CD8-positive, alpha-beta memory T cell (primary cell): ENCODE measurements at places on chromosomes 12 and 14. TPM values are rescaled to one million over a fixed set of nuclear protein-coding genes. Genes with fewer than 3 reads are reported as not detected.
A peak's percentile ranks its signal among the peaks of the same experiment; 100 is the strongest.

DNA sequence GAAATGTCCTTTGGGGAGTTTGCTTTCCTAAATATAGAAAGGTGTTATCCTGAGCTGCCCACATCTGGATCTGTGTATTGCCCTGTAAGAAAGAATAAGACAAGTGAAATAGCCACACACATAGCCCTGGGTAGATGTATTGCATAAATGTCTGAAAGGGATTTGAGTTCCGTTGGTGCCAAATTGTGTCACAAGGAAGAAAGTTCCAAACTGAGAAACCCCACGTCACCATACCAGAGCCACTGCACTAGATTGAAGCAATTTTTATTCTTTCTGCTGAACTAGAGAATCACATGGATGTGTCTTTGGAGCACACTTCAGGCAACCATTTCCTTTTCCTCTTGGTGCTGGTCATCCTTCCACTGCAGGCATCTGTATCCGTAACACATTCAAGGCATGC is 5.0 kb downstream of the RNASE9 start:
- H3K27me3 ChIP-seq: no peaks in the 10 kb centered on the region
- no peak for DNase-seq
- no peak overlapping the region for H3K27ac ChIP-seq
- no peaks in the 10 kb centered on the region for H3K4me1 ChIP-seq
- no peaks in the 10 kb centered on the region for H3K36me3 ChIP-seq

DNA sequence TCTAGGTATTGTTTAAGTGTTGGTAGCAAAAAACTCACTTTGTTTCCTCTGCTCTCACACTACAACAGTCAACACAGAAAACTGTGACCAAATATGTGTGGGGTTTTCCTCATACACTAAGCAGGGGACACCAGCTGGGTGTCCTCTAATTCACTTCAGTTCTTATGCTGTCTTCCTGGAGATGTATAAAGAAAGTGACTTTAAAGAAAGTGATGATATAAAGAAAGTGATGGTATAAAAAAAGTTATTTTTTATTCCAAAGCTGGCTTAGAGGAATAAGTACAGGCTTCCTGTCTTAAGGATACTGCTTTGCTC is 31.4 kb downstream of the TDP1 start:
- H3K4me3 ChIP-seq: no peak overlapping the region
- DNase-seq: no peak
- H3K36me3 ChIP-seq: peaks cover 27% of the 10 kb centered on the region
- H3K27me3 ChIP-seq: no peaks in the 10 kb centered on the region

- no peak overlapping the region for H3K4me3 ChIP-seq
- no peaks in the 10 kb centered on the region for H3K27me3 ChIP-seq
- no peak for DNase-seq
- no peak overlapping the region for H3K27ac ChIP-seq
Observed at GRCh38 chr14:94539181-94539580, 22.1 kb upstream of the SERPINA4 start.

- H3K27ac ChIP-seq: no peak overlapping the region
- H3K4me1 ChIP-seq: no peaks in the 10 kb centered on the region
- H3K36me3 ChIP-seq: no peaks in the 10 kb centered on the region
- no peak for DNase-seq
- H3K4me3 ChIP-seq: no peak overlapping the region
Observed at GRCh38 chr14:26218861-26219260, 379.0 kb downstream of the NOVA1 start.

GRCh38 chr12:46343118-46343852 is 29.3 kb downstream of the SLC38A2 start:
- DNase-seq: no peak
- no peaks in the 10 kb centered on the region for H3K27me3 ChIP-seq
- no peak overlapping the region for H3K4me3 ChIP-seq
- H3K4me1 ChIP-seq: no peaks in the 10 kb centered on the region

DNA sequence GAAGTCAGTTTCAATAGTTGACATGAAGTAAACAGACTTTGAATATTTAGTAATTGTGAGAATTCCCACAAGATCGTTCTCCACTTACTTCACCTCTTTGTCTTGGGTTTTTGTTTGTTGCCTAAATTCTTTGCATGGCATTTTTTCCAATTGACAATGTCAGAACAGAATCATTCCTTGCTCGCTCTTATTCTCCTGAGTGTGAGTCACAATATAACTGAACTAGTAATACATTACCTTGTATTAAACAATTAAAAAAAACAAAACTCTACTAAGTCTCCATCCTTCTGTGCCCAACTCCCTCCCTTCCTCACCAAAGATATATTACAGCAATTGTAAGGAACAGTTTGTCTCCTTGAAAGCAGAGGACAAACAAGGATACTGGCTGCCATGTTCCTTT is 638.8 kb upstream of the NOVA1 start:
- no peaks in the 10 kb centered on the region for H3K4me1 ChIP-seq
- no peaks in the 10 kb centered on the region for H3K27me3 ChIP-seq
- H3K27ac ChIP-seq: no peak overlapping the region
- DNase-seq: no peak
- no peaks in the 10 kb centered on the region for H3K36me3 ChIP-seq

- no peaks in the 10 kb centered on the region for H3K36me3 ChIP-seq
- H3K27ac ChIP-seq: no peak overlapping the region
- no peaks in the 10 kb centered on the region for H3K4me1 ChIP-seq
- no peak for DNase-seq
- peaks cover 3% of the 10 kb centered on the region for H3K27me3 ChIP-seq
Observed at GRCh38 chr14:36553656-36554260, 28.7 kb downstream of the NKX2-8 start.

- no peaks in the 10 kb centered on the region for H3K36me3 ChIP-seq
- H3K27me3 ChIP-seq: no peaks in the 10 kb centered on the region
- DNase-seq: no peak
- no peaks in the 10 kb centered on the region for H3K4me1 ChIP-seq
- H3K27ac ChIP-seq: no peak overlapping the region
Observed at GRCh38 chr12:50580436-50580835, 75.7 kb downstream of the DIP2B start.

DNA sequence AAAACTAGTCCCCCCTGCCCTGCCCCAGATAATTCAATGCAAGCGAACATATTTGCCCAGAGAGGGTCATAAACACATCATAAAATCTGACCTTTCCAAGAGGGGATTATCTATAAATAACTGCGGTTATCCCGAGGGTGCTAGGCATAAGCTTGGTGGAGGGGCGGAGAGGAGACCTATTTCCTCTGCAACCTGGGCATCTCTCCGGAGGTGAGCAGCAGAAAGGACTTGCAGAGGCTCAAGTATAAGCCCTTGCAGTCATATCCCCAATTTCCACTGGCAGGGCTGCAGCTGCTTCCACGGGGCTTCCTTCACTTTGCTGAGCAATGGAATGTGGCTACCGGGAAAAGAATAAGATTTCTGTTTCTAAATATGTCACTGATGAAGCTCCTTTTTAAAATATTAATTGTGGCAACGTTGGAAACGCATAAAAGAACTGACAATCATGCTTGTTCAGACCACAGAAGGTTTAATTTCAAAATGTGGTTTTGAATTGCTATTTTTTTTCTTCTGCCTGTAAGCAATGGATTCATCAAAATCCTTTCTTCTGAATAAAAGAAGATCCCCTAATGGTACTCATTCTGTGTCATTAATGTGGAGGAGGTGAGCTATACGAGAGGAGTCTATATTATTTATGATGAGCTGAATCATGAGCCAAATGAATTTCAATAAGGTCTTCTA is 268.9 kb upstream of the ATP2B1 start:
- H3K4me1 ChIP-seq: no peaks in the 10 kb centered on the region
- no peaks in the 10 kb centered on the region for H3K36me3 ChIP-seq
- no peaks in the 10 kb centered on the region for H3K27me3 ChIP-seq

- no peaks in the 10 kb centered on the region for H3K27me3 ChIP-seq
- peak; percentile 76 for DNase-seq
- H3K36me3 ChIP-seq: no peaks in the 10 kb centered on the region
- H3K4me3 ChIP-seq: peak overlapping the region; percentile 72
- peak overlapping the region; percentile 98 for H3K27ac ChIP-seq
Observed at GRCh38 chr14:34873589-34874385, 1.4 kb downstream of the BAZ1A start.

GRCh38 chr12:2083008-2083407 is 30.2 kb downstream of the CACNA1C start:
- no peaks in the 10 kb centered on the region for H3K4me1 ChIP-seq
- no peak overlapping the region for H3K4me3 ChIP-seq
- no peaks in the 10 kb centered on the region for H3K36me3 ChIP-seq
- no peak overlapping the region for H3K27ac ChIP-seq

GRCh38 chr14:20294636-20295035 is 11.1 kb downstream of the TTC5 start:
- no peak for DNase-seq
- H3K4me3 ChIP-seq: no peak overlapping the region
- H3K36me3 ChIP-seq: peaks cover 48% of the 10 kb centered on the region
- no peak overlapping the region for H3K27ac ChIP-seq
- H3K27me3 ChIP-seq: no peaks in the 10 kb centered on the region

DNA sequence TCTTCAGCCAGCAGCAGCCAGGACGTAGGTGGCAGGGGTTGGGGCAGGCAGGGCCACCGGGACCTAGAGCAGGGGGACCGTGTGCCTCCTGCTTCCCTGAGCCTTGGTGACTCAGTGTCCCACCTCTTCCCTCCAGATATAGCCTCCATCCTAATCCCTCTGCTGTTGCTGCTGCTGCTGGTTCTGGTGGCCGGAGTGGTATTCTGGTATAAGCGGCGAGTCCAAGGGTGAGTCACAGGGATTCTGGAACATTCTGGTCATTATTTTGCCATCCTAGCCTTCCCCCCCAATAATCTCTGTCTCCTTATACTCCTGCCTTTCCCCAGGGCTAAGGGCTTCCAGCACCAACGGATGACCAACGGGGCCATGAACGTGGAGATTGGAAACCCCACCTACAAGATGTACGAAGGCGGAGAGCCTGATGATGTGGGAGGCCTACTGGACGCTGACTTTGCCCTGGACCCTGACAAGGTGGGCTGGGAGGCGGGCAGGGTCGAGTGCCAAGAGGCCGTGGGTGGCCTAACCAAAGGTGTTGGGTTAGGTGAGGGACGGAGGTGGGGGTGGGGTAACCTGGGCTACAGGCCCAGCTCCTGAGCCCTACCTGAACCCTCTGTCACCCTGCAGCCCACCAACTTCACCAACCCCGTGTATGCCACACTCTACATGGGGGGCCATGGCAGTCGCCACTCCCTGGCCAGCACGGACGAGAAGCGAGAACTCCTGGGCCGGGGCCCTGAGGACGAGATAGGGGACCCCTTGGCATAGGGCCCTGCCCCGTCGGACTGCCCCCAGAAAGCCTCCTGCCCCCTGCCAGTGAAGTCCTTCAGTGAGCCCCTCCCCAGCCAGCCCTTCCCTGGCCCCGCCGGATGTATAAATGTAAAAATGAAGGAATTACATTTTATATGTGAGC is 4.5 kb upstream of the NXPH4 start:
- no peak overlapping the region for H3K4me3 ChIP-seq
- peaks cover 28% of the 10 kb centered on the region for H3K4me1 ChIP-seq
- DNase-seq: no peak
- H3K36me3 ChIP-seq: no peaks in the 10 kb centered on the region

DNA sequence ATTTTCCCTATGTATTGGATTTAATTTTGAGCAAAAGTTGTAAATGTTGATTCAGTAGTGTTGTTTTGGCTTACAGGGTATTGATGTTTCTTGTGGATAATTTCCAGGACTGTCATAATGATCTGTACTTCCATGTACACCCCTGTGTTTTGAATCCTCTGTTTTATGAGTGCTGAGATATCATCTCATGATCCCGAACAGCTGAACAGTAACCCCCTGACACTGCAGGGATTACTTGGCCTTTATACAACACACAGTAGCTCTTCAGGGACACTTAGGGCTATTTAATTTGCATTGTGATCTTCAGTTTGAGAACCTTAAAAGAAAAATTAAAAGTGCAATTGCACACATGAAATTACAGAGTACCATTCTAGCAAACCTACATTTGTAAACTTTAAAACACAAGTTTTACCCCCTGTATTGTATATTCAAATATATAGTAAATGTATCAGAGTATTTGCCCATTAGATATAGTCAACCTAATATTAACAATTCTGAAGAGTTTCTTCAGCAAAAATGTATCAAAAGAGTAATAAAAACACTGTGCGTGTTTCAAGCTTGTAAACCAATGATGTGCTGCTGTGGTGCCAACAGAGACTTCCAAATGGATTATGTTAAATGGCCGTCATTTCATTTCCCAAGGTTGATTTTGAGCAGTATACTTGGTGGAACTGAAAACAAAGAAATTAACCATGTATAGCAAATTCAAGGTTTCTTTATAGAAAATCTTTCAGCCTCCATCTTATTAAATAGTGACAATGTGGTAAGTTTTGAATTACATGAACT is 27.9 kb upstream of the MYF6 start:
- H3K27me3 ChIP-seq: no peaks in the 10 kb centered on the region
- H3K36me3 ChIP-seq: no peaks in the 10 kb centered on the region
- H3K4me3 ChIP-seq: no peak overlapping the region
- H3K27ac ChIP-seq: no peak overlapping the region

DNA sequence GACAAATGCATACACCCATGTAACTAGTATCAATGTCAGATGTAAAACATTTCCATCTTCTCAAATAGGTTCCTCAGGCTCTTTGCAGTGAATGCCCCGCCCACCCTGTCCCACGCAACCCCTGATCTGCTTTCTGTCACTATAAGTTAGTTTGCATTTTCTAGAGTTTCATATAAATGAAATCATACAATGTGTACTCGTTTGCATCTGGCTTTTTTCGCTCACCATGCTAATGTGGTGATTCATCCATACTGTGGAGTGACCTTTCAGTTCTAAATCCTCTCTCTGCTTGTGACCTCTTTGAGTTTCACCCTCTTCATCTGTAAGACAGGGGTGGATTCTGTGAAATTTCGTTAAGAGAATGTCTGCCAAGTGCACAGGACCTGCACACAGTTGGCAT is 30.6 kb upstream of the MSI1 start:
- H3K27ac ChIP-seq: no peak overlapping the region
- no peak overlapping the region for H3K4me3 ChIP-seq
- DNase-seq: no peak
- H3K4me1 ChIP-seq: no peaks in the 10 kb centered on the region
- H3K36me3 ChIP-seq: no peaks in the 10 kb centered on the region

- H3K4me1 ChIP-seq: no peaks in the 10 kb centered on the region
- H3K27ac ChIP-seq: no peak overlapping the region
- no peak for DNase-seq
Observed at GRCh38 chr12:122659579-122659978, 43.6 kb downstream of the HCAR2 start.

GNG2 gene
- total RNA-seq: 106 TPM

TAS2R43 gene
- 0.42 TPM for total RNA-seq

DEPDC4 gene
- 1.4 TPM for total RNA-seq

CEBPE gene
- 0.22 TPM for total RNA-seq

RBP5 gene
- total RNA-seq: 0.31 TPM

STXBP6 gene
- 0.38 TPM for total RNA-seq

TAS2R14 gene
- 0.95 TPM for total RNA-seq

RND1 gene
- total RNA-seq: 2.0 TPM

TAS2R20 gene
- total RNA-seq: 0.46 TPM
